HFFc6 (cell line): ENCODE measurements at places on chromosomes 6 and 20.

GRCh38 chr20:14431568-14431967 is 94.2 kb upstream of the FLRT3 start:
- no peak for DNase-seq

DNA sequence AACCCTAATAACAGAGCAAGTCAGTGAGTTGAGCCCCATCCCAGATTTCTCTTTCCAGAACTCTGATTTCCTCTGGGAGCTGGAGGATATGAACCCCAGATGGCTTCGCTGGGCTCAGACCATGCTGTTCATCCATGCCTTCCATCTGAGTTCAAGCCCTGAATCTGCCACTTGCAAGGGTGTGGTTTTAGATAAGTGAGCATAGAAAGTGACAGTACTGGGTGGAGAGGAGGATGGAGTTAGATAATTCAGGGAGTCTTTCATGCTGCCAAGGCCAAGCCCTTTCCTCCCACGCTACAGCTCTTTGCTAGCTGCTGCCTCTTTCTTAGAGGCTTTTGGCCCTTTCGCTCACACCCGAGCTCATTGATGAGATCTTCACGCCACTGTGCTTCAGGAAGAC is 57.2 kb upstream of the MAFB start:
- DNase-seq = no peak

DNA sequence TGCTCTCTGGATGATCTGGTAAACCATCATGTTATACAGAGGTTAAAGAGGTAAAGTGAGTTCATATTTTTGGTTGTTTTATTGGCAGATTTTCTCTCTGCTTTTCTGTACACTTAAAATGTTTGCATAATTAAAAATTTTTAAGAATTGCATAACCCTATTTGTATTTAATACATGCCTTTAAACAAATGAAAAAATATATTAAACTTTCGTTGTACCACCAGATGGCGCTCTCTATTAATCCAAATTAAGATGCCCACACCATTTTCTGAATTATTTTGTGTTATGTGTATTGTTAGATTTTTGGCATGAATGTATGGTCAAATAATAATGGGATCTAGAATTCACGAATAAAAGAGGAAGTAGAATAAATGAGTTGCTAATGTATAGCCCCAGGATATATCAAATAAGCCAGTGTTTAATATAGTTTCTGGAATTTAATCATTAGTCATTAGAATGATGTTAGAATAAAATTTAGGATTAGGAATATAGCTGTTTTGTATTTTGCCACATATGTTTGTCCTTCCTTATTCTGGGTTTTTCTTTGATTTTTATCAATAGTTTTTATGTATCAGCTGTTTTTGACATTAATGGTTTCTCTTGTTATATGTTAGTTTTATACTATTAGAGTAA is 38.9 kb downstream of the SMAP1 start:
- peak; percentile 35 for DNase-seq

GRCh38 chr20:62277253-62277652 is 25.5 kb upstream of the ADRM1 start:
- no peak for DNase-seq

GRCh38 chr6:53796791-53797190 is 2.0 kb downstream of the LRRC1 start:
- no peak for DNase-seq

DNA sequence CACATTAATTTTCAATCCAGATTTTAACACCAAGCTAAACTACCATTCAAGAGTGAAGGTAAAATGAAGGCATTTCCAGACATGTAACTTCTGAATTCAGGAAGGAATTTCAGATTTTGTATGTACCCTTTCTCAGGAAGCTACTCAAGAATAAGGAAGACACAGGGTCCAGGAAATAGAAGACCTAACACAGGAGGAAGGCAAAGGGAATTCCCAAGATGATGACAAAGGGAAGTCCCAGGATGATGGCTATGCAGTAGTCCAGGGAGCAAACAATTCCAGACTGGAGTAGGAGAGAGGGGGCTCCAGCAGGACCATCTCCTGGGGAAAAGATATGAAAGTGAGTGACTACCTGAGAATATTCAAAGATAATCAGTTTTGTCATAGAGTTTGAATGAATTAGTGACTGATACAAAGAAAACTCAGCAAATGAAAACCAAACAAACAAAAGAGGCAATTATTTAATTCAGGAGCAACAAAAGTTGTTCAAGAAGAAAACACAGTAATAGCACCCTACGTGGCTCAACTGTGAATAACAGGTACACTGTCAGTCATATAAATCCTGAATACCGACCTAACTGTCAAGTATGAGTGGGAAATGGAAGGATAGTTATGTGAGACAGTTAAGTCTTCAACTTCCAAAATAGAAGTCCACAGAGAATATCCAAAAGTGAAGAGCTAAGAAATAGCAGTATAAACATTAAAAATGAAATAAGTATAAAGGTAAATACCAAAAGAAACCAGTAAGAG is 4.0 kb downstream of the RNF24 start:
- no peak for DNase-seq

DNA sequence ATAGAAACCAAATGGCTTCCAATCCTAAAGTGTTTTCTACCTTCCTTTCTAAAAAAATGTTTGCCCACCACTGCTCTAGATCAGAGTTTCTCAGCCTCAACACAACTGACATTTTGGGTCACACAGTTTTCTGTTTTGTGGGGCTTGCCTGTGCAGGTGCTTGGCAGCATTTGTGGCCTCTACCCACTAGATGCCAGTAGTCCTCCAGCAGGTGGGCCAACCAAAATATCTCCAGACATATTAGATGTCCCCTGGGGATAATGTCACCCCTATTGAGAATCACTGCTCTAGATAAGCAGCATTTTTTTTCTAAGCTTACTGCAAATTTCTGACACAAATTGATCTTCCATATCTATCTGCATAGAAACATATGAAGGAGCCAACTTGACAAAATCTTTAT is 26.3 kb upstream of the EPM2A start:
- DNase-seq = no peak

GRCh38 chr6:63352069-63352543 is 32.3 kb upstream of the LGSN start:
- DNase-seq = peak; percentile 68

DNA sequence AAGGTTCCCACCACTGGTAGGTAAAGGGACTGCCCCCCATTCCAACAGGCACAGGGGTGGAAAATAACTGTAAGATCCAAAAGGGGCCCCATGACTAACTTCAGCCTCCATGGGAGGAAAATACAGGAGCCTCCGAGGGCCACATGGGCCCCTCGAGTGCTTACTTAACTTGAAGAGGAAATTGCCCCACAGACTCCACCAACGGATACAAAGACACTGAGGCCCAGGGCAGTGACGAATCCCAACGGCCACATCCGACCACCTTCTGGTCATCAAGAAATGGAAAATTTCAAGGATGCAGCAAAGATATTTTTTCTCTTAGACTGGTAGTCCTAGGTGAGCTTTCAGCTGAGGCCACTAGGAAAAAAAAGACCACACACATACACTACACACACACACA is 116.0 kb upstream of the MRPS10 start:
- no peak for DNase-seq

GRCh38 chr20:34940081-34940481 is 15.5 kb downstream of the GSS start:
- no peak for DNase-seq

DNA sequence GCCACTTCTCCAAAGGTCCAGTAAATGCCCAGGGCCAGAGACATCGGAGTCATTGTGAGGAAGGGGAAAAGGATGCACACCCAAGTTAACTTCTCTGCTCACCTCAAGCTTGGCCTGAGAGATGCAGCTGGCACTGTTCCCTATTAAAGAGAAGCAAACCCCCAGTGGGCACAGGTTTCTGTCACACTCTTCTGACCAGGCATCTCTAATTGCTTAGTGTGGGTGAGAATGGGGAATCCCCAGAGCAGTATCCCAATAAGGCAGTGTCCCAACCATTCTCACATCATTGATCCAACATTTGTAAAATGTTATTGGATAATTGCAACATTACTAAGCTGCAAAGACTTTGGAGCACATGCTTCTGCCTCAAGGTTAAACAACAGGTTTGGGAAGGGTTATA is 232.3 kb downstream of the ADGRG6 start:
- no peak for DNase-seq

DNA sequence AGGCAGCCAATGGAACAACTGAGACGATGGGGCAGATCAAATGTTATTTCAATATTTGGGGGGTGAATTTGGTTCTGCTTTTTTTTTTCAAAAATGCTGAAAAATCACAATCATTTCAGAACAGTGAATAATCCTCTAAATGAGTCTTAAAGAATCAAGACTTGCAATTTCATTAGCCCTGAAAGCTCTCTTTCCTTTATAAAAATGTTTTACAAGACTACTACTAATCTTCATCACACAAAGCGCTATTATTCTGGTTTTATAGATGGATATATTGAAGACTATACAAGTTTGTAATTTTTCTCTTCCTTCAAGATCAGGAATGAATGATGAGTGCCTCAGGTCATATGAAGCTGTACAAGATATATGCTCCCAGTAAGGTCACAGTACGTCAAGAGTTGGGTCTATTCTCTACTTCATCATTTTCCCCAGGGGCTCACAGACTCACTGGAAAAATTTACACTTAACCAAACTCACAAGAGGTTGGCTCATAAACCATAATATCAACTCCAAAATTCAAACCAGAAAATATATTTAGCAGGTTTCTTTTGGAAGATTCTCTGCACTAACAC is 19.5 kb downstream of the RNF24 start:
- no peak for DNase-seq
